NCI-H69 (cell line): ENCODE measurements at places on chromosomes 5 and 9.
A peak's percentile ranks its signal among the peaks of the same experiment; 100 is the strongest.

DNA sequence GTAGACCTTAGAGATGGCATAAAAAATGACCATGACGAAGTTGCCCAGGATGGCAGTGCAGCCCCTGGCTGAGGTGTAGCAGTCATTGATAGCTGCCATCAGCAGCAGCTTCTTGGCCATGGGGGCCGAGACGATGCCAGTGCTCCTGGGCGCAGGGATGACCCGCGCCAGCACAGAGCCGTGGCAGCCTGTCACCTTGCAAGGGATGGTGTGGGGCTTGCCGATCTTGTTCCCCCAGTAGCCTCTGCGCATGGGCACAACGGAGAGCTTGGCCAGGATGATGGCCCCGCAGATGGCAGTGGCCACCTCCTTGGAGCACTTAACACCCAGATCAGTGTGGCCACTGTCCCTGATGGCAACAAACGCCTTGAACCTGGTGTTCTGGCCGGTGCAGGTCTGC, 2.1 kb upstream of the PGGT1B start:
- DNase-seq = no peak

GRCh38 chr5:18299166-18299565, 664.9 kb downstream of the TAF11L14 start:
- no peak for DNase-seq

GRCh38 chr5:119322948-119323537, 32.8 kb upstream of the TNFAIP8 start:
- DNase-seq = peak; percentile 75

DNA sequence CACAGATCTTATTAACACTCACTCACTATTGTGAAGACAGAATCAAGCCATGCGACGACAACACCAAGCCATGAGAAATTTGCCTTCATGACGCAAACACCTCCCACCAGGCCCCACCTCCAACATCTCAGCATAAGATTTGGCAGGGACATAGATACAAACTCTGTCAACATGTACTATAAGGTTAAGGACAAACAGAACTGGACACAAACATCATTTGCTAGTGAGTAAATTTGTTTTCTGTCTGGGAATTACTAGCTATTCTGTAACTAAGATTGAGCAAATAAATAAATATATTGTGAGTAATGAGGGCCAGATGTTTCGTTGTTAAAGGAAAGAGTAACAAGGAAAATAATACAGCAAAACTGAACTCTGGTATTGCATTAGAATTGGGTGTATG, 15.7 kb upstream of the KCNN2 start:
- no peak for DNase-seq

GRCh38 chr5:112697322-112697721, 40.4 kb upstream of the APC start:
- peak; percentile 67 for DNase-seq

DNA sequence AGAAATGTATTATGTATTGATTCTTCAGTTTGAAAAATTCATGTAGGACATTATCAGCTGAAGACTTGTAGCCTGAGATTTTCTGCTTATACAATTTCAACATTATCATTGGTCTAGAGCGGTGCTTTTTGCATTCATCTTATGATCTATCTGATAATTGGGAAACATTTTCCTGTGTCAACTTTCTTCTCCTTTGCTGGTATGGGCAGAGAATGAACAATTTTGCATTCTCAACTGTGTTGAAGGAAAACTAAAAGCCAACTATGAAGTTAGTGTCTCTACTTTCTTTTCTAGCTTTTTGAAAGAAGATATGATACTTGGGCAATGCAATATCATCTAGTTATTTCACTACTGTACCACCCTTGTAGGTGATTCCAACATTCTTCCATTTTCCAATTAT, 10.3 kb downstream of the ZFR start:
- no peak for DNase-seq

DNA sequence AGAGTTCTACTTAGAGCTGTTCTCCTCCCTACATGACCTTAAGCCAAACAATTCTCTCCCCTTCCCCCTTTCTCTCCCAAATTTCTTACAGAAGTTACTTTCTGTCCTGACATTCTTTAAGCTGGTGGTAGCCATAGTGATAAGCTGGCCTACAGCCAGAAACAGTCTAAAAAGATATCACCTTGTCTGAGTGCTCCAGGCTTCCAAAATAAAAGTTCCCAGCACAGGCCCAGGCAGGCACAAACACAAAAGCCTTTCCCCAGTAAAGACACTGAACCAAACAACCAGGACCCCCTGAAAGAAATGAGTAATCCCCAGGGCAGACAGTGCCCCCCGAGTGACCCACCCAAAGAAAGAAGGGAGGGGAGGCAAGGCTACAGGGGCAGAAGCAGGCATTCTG, 19.2 kb downstream of the SIL1 start:
- DNase-seq = peak; percentile 78

- DNase-seq = no peak
Measured at GRCh38 chr5:135030123-135030955, 3.7 kb downstream of the PITX1 start.

GRCh38 chr9:20906326-20906725, 125.1 kb downstream of the HACD4 start:
- peak; percentile 63 for DNase-seq

GRCh38 chr5:170650850-170651249, 132.7 kb upstream of the GABRP start:
- no peak for DNase-seq

DNA sequence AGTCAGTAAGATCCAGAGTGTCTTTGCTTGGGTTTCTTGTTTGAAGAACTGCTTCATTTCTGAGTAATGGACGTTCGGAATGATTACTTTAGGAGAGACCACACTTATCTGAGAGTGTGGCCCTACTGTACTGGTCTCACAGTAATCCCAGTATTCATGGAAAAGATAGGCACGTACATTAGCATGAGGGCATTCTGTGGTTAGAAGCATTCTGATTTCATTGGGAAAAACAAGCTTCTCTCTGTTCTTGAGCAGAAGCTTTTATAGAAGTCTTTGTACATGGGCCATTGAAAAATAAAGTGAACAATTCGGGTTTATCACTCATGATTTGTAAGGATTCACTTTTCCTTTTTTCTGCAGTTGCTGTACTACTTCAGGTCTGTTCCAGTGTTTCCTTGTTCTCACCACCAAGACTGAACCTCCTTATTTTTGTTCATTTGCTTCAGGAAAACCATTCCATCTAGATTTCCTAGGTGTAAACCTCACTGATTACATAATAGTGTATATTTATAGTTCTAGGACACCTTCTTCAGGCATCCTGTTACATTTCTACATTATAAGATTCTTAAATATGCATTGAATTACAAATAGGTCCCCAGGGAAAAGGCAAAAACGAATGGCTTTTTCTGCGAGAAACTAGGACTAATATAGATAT, 10.1 kb downstream of the TGFBR1 start:
- DNase-seq = no peak

GRCh38 chr9:3846573-3846972, 320.8 kb upstream of the RFX3 start:
- peak; percentile 35 for DNase-seq

GRCh38 chr9:106704056-106704615, 158.8 kb upstream of the ZNF462 start:
- DNase-seq = no peak

DNA sequence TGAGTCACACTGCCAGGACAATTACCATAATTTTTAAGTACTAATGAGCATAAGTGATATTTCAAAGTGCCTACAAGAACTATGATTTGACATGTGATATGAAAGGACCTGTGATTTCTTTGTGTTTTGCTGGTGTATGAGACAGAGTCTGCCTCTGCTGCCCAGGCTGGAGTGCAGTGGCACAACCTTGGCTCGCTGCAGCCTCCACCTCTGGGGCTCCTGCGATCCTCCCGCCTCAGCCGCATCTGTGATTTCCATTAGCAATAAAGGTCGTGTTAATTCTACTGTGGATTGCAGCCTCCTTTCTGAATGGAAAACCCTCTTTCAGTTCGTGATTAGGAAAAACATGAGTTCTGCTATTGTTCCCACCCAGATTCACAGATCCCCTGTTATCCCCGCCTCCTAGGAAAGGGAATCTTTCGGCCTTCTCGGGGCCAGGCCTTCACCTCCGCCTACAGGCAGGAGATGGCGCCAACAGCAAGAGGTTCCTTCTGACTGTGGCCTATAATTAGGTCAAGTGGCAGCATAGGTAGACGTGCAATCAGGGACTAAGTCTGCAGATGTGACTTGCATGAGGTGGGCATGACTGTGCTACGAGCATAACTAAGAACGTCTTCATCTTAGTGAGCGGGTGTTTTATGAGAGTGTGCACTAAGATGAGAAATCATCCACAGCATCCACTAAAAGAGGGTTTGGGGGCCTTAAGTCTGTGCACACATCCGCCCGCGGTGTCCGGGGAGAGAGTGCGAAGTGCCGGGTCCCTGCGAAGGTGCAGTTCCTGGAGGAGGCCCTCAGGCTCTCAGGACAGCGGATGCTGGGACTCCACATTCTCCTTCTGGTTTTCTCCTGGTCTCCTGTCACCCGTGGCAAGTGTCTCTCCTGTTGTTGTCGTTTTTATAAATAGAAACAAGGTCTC, 23.1 kb downstream of the TRIM7 start:
- DNase-seq = no peak

DNA sequence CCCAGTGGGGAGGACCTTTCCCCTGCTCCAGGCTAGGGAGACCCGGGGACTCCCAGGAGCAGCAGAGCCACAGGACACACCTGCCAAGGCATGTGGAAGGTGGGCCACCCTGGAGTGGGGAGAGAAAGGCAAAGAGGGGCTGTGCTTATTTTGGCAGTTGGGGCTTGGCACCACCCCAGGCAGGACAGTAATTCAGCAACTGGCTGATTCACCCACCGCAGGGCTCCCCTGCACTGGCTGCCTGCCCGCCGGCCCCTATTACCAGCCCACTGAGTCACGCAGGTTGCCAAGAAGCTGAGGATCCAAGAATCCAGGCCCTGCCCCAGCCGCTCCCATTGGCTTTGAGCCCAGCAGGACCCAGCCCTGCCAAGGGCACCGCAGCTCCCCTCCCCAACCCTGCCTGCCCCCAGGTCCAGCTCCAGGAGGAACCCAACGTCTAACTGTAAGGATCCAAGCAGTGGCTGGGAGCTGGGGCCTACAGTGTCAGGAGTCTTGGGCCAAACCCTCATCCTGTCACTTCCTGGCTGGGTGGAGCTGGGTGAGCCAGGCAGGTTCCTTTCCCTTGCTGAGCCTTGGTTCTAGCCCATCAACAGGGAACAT, 14.2 kb upstream of the RALGDS start:
- DNase-seq = peak; percentile 84

GRCh38 chr5:61344187-61344944, 12.3 kb downstream of the ZSWIM6 start:
- peak; percentile 70 for DNase-seq

DNA sequence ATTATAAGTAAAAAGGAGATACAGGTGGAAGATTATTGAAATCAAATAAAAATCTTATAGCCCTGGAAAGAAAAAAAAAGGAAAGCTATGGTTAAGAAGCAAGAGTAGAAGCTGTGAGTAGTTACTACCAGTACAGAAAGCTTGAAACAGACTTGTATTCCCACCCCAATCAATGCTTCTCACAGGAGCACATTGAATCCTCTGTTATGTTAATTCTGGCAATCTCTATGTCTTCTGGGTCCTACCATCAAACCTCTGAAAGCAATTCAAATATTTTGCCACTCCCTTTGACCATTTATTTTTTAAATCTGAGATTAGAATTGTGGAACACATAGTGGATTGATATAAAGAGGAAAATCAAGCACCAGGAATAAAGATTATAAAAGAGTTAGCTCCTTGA, 186.5 kb downstream of the MEF2C start:
- DNase-seq = no peak

DNA sequence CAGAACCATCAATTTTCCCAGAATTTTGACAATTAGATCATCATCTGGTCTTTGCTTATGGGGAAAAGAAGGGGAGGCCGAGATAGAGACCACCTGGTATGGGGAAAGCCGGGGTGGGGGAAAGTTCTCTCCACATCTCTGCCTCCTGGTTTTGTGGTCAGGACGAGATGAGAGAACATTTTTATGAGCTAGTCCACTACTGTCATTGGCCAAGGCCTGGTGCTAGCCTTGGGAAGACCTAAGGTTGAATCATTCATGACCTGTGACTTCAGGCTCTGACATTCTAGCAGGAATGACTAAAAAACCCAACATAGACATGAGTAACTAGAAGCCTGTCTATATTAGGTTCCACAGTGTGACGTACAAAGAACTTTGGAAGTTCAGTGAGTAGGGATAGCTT, 135.2 kb downstream of the PTTG1 start:
- no peak for DNase-seq

GRCh38 chr9:2623288-2624050, 1.9 kb downstream of the VLDLR start:
- peak; percentile 68 for DNase-seq

DNA sequence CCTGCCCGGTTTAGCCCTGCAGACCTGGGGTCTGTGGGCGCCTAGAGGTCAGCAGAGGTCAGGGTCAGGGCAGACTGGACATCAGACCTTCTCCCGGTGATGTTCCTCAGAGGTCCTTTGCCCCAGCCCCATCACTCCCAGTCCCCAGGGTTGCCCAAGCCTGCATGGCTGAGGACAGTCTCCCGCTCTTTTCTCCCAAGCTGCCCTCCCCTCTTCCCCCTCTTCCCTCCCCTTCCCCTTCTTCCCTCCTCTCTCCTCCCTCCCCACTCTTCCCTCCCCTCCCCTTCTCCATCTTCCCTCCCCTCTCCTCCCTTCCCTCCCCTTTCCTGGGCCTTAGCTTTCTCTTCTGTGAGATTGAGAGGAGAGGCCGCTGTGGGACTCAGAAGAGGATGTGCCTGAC, 10.4 kb downstream of the LHX3 start:
- peak; percentile 54 for DNase-seq

DNA sequence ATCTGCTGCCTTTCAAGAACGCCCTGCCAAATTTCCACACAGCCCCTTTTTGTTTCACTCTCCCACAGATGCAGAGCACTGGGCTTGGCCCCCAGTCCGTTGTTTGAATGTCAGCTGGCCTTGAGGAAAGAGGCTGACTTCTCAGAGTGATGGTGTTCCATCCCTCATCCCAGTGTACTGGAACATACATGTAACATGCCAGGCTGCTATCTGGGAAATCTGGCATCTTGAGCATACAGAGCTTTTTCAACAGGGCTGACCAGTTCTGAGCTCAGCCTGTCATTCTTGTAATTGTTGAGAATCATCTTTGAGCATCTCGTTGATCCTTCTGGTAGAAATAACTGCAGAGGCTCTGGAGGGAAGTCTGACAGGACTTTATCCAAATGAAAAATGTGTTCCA, 2.8 kb downstream of the GALNT10 start:
- no peak for DNase-seq

- no peak for DNase-seq
Measured at GRCh38 chr5:151030379-151030778, 10.0 kb downstream of the GPX3 start.

GRCh38 chr9:96618209-96619123, 1.2 kb downstream of the CDC14B start:
- peak; percentile 63 for DNase-seq
